ENCODE measurements at places on chromosomes 6 and 20. TPM values are rescaled to one million over a fixed set of nuclear protein-coding genes. Genes with fewer than 3 reads are reported as not detected.

- DNase-seq, result no peak
Observed at GRCh38 chr6:122998403-122998975, 2.5 kb downstream of the CLVS2 start.

- peak; percentile 94 for DNase-seq
Observed at GRCh38 chr20:13006825-13007224, 1.9 kb upstream of the SPTLC3 start.

DNA sequence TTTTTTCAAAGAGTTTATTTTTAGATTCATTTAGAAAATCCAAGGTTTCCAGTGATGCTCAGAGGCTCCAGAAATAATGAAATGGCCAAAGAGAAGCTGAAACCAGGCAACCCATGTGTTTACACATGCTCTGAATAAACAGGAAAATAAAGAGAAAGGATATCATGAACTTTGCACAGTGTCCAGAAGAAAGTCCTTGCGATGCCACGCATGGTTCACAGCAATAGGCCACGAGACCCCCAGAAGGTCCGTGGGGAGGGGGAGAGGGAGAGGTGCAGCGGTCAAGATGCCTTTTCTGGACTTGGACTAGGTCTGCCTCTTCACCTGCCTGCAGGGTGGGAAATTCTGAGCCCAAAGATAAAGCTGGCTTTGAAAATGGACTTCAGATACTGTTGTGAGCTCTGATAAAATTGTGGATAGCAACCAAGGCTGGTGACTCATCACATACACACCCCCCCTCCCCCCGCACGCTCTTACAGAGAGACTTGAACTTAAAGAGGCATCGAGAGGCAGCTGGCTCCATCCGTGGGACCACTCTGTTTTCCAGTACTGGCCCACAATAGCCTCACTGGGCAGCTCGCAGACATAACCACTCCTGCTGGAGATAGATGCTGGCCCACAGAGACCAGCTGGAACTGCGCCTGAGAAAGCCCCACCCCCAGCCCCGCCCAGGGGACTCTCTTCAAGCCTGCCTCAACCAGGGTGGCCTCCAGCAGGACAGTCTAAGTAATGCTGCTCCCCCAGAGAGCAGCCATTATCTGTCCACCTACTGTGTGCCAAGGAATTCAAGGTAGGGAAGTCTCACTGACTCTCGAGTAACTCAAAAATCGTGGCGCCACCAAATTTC lies 21.2 kb upstream of the NFATC2 start:
- peak; percentile 88 for DNase-seq

- DNase-seq, result no peak
Observed at GRCh38 chr6:21986703-21987102, 310.1 kb downstream of the PRL start.

Gene SLC16A10
- not detected for total RNA-seq

Gene FNDC11
- total RNA-seq, result 1.0 TPM

All from fibroblast of lung (primary cell).